ENCODE measurements at places on chromosomes 2 and 18. TPM values are rescaled to one million over a fixed set of nuclear protein-coding genes. Genes with fewer than 3 reads are reported as not detected.

Gene NEU2
- not detected for total RNA-seq

Gene RAMP1
- 0.65 TPM for total RNA-seq

Gene ABCG5
- not detected for total RNA-seq

Gene AFTPH
- 15.0 TPM for total RNA-seq

Gene GTF2A1L
- not detected for total RNA-seq

Gene REEP1
- 1.5 TPM for total RNA-seq

Gene TRAF3IP1
- total RNA-seq: 15.9 TPM

Gene UGT1A3
- not detected for total RNA-seq

DNA sequence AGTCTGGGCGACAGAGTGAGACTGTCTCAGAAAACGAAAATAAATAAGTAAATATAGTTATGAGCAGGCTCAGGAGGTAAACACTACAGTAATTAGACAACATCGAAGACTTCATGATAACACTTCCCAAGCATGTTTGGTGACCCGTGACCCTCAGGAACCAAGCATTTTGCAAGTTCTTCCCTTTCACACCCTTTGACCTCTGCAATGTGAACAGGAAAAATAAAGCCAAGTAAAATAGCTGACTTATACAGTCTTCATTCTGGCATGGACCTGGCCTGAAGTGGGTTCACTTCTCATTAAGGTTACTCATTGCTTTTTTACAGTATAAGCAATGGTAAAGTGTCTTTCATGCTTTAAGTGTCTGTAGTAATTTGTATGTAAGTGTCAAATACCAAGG is 15.3 kb upstream of the TGIF1 start:
- H3K27me3 ChIP-seq: no peaks in the 10 kb centered on the region
- no peaks in the 10 kb centered on the region for H3K4me1 ChIP-seq
- no peak overlapping the region for H3K27ac ChIP-seq
- no peak overlapping the region for H3K4me3 ChIP-seq

GRCh38 chr2:161710131-161710915 is 86.1 kb downstream of the SLC4A10 start:
- H3K27me3 ChIP-seq: no peaks in the 10 kb centered on the region
- no peak overlapping the region for H3K27ac ChIP-seq
- no peaks in the 10 kb centered on the region for H3K4me1 ChIP-seq
- no peak for DNase-seq
- H3K36me3 ChIP-seq: no peaks in the 10 kb centered on the region

DNA sequence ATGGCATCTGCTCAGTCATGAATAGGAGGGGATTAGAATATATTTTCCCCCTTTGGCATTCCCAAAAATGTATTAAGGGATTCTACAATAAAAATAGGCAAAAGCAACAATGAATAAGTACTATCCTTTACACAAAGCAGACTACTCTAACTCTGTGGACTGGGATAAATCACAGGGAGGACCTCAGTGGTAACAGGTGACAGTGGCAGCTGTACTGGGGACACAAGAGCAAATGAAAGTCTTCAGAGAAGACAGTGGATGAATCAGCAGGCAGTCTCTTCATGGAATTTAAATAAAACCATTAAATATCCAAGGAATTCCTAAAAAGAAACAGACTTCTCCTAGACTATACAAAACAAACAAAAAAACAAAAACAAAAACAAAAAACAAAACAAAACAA is 4.8 kb downstream of the CDH7 start:
- peaks cover 4% of the 10 kb centered on the region for H3K4me1 ChIP-seq
- peaks cover 22% of the 10 kb centered on the region for H3K27me3 ChIP-seq
- no peaks in the 10 kb centered on the region for H3K36me3 ChIP-seq
- no peak overlapping the region for H3K27ac ChIP-seq

GRCh38 chr2:1952582-1952981 is 208.3 kb upstream of the PXDN start:
- no peak overlapping the region for H3K4me3 ChIP-seq
- H3K36me3 ChIP-seq: no peaks in the 10 kb centered on the region
- no peak for DNase-seq
- no peaks in the 10 kb centered on the region for H3K27me3 ChIP-seq
- no peak overlapping the region for H3K27ac ChIP-seq

DNA sequence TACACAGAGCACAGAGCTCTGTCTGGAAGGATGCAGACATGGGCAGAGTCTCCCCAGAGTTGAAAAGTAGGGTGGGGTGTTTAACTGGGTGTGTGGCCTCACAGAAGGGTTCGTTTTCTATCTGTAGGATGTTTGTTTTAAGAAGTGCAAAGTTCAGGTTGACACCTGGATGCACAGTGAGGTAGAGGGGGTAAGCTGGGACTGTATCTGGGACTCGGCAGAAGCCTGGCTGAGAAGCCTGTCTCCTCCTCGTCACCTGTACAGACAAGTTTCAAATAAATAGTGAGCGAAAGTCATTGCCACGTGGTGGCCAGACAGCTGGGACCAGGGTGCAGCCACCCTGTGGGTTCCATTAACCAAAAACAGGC is 145.9 kb downstream of the KLHL29 start:
- H3K27ac ChIP-seq: no peak overlapping the region
- H3K27me3 ChIP-seq: no peaks in the 10 kb centered on the region
- DNase-seq: no peak

DNA sequence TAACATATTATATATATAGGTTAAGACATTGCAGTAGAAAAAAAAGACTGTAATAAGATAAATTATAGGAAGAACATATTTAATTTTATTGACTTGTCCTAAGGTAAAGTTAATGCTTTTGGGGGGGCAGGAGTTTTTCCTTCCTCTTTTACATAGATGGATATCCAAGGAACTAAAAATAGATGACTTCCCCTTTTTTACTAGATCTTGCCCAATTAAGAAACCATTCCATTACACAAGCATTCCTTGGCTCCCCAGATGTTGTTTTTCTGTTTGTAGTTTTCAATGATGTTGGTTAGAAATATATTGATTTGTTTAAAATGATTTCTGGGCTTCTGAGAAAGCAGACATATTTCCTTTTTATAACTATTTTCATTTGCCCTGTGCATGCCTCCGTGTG is 22.4 kb upstream of the PMAIP1 start:
- H3K4me1 ChIP-seq: peaks cover 4% of the 10 kb centered on the region
- no peak overlapping the region for H3K27ac ChIP-seq
- no peak overlapping the region for H3K4me3 ChIP-seq
- DNase-seq: no peak

GRCh38 chr2:105055613-105056012 is 17.7 kb downstream of the MRPS9 start:
- H3K27ac ChIP-seq: no peak overlapping the region
- no peak for DNase-seq
- H3K27me3 ChIP-seq: no peaks in the 10 kb centered on the region
- no peaks in the 10 kb centered on the region for H3K4me1 ChIP-seq
- no peak overlapping the region for H3K4me3 ChIP-seq

GRCh38 chr2:228541789-228542188 is 360.3 kb upstream of the SPHKAP start:
- DNase-seq: no peak
- no peaks in the 10 kb centered on the region for H3K27me3 ChIP-seq
- no peak overlapping the region for H3K4me3 ChIP-seq
- no peaks in the 10 kb centered on the region for H3K36me3 ChIP-seq
- H3K4me1 ChIP-seq: no peaks in the 10 kb centered on the region
- H3K27ac ChIP-seq: no peak overlapping the region

DNA sequence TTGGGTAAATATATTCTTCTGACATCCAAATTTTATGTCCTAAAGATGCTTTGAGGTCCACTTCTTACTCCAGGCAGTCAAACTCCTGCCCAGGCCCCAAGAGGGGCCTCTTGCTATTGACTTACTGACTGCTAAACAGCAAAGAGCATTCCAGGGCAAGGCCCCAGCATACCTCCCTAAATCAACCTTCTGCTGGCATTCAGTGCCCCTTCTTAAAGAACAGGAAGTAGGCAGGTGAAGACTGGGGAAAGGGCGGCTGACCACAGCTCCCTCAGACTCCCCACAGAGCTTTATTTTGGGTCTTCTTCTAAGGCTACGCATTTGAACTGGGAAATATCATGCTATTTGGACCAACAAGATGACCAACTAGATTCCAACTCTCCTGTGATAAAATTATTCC is 68.9 kb downstream of the USP40 start:
- no peaks in the 10 kb centered on the region for H3K4me1 ChIP-seq
- H3K27me3 ChIP-seq: no peaks in the 10 kb centered on the region
- no peak overlapping the region for H3K4me3 ChIP-seq
- H3K36me3 ChIP-seq: no peaks in the 10 kb centered on the region
- no peak overlapping the region for H3K27ac ChIP-seq

- no peaks in the 10 kb centered on the region for H3K36me3 ChIP-seq
- H3K27ac ChIP-seq: no peak overlapping the region
- H3K27me3 ChIP-seq: peaks cover 2% of the 10 kb centered on the region
- no peak for DNase-seq
Observed at GRCh38 chr2:64745562-64745961, 91.8 kb upstream of the SERTAD2 start.

- H3K27ac ChIP-seq: no peak overlapping the region
- H3K27me3 ChIP-seq: no peaks in the 10 kb centered on the region
- no peaks in the 10 kb centered on the region for H3K36me3 ChIP-seq
- H3K4me1 ChIP-seq: peaks cover 6% of the 10 kb centered on the region
Observed at GRCh38 chr2:49044350-49045079, 109.8 kb downstream of the FSHR start.

DNA sequence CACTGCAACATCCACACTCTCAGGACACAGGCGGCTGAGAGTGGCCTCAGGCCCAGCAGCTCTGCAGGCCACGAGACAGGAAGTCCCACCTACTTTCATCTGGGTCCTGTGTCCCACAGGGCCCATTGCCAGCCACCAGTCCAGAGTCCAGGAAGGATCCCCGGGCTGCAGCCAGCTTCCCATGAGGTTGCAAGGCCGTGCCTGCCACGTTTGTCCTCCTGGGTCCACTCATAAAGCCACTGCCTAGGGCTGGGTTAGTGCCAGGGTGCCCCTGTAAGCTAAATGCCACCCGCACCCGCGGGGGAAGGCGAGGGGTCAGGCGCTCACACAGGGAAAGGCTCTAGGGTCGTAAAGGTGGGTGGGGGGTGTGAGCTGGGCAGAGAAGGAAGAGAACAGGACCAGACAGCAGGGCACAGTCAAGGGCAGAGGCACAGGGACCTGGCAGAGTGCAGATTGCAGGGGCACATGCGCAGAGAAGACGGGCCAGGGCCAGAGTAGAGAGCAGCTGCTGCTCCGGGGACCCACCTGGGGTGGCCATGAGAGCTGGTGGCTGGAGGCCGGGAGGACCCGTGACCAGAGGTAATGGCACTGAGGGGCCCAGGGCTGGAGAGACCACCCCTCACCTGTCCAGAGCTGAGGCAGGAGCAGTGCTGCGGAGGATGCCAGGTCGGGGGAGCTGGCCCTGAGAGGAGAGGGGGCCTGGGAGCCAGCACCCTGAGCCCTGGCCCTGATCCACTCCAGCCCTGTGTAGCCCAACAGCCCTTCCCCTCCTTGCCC is 8.0 kb downstream of the AGXT start:
- H3K27me3 ChIP-seq: no peaks in the 10 kb centered on the region
- DNase-seq: no peak
- no peak overlapping the region for H3K27ac ChIP-seq
- no peaks in the 10 kb centered on the region for H3K4me1 ChIP-seq
- no peaks in the 10 kb centered on the region for H3K36me3 ChIP-seq

DNA sequence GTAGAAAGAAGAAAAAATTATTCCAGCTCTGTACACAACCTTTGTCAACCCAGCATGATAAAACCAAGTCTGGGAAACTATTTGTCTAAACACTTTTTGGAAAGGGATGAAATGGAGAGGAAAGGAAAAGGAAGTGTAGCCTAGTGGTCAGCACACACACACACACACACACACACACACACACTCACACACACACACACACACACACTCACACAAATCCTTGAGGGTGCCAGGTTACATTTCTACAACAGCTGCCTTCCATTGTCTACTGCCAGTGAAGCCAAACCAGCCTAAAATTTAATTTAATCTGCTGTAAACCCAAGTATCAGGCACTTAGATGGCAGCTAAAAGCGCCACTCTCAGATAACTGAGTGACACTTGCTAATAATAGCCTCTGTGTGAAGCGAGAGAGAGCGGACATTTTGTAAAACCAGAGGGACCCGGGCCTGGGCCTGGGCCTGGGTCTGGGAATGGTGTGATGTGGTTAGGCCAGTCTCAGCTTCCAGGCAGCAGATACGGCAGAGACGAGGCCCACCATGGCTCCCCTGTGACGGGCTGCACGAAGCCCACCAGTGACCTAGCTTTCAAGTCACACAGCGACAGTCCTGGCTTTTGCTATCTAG is 32.4 kb downstream of the BCL11A start:
- H3K4me3 ChIP-seq: peak overlapping the region; percentile 36
- DNase-seq: no peak

DNA sequence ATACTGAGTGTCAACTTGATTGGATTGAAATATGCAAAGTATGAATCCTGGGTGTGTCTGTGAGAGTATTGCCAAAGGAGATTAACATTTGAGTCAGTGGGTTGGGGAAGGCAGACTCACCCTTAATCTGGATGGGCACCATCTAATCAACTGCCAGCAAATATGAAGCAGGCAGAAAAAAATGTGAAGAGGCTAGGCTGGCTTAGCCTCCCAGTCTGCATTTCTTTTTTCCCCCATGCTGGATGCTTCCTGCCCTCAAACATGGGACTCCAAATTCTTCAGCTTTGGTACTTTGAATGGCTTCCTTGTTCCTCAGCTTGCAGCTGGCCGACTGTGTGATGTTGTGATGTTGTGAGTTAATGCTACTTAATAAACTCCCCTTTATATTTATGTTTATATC is 577.4 kb downstream of the CPS1 start:
- no peaks in the 10 kb centered on the region for H3K27me3 ChIP-seq
- H3K36me3 ChIP-seq: no peaks in the 10 kb centered on the region
- H3K27ac ChIP-seq: no peak overlapping the region
- no peak overlapping the region for H3K4me3 ChIP-seq

DNA sequence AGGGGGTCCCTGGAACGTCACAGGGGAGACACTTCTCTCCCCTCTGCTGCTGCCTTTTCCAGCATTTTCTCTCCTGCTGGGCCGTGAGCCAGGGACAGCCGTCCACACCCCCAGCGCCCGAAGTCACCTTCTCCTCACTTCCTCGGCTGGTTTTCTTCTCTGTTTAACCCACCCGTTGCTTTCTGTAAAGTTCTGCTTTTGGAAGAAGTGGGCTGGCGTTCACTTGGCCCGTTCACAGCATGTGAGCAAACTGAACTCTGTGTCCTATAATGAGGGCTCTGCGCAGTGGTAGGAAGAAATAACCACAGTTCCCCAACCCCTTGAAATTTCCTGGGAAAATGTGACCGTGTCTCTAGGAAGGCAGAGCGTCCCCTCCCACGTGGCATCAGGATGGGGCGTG is 187.0 kb upstream of the HDAC4 start:
- DNase-seq: no peak
- no peaks in the 10 kb centered on the region for H3K4me1 ChIP-seq
- H3K27me3 ChIP-seq: no peaks in the 10 kb centered on the region

Measured in H1 (cell line).